GM23338 (cell line): ENCODE measurements at places on chromosomes 3 and 15.
A peak's percentile ranks its signal among the peaks of the same experiment; 100 is the strongest.

DNA sequence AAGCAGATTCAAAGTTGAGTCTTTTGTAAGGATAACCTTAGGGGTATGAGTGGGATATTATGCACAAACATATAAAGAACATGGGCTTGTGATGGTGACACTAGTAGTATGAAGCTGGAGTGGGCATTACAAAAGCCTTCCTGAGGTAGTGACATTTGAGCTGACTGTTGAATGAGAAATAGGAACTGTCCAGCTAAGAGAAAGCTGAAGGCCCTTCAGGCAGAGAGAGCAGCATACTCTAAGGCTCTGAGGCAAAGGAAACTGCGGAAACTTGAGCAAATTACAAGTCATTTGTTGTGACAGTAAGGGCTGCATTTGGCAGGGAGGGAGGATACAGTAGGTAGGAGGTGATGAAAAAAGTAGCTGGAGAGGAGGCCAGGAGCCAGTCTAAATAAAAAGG lies 190.7 kb upstream of the CD96 start:
- DNase-seq: no peak

GRCh38 chr3:86175593-86176444 lies 815.1 kb downstream of the VGLL3 start:
- peak; percentile 73 for DNase-seq

- DNase-seq: no peak
These were observed 67.9 kb downstream of the LRIG1 start for GRCh38 chr3:66432767-66433521.

GRCh38 chr3:191455257-191455952 lies 5.6 kb upstream of the PYDC2 start:
- DNase-seq: no peak

- DNase-seq: no peak
These were observed 16.5 kb downstream of the LMCD1 start for GRCh38 chr3:8518138-8518537.

- no peak for DNase-seq
These were observed 109.8 kb downstream of the CHSY1 start for GRCh38 chr15:101141926-101142527.

- no peak for DNase-seq
These were observed 29.7 kb upstream of the LIPC start for GRCh38 chr15:58401991-58402649.
